ENCODE measurements at places on chromosomes 1 and 21.

- DNase-seq, result no peak
These were observed 68.3 kb upstream of the TARDBP start for GRCh38 chr1:10943991-10944730.

GRCh38 chr1:30605441-30605920, 117.9 kb downstream of the MATN1 start:
- no peak for DNase-seq

GRCh38 chr1:162145966-162146696, 76.6 kb downstream of the NOS1AP start:
- DNase-seq, result no peak

DNA sequence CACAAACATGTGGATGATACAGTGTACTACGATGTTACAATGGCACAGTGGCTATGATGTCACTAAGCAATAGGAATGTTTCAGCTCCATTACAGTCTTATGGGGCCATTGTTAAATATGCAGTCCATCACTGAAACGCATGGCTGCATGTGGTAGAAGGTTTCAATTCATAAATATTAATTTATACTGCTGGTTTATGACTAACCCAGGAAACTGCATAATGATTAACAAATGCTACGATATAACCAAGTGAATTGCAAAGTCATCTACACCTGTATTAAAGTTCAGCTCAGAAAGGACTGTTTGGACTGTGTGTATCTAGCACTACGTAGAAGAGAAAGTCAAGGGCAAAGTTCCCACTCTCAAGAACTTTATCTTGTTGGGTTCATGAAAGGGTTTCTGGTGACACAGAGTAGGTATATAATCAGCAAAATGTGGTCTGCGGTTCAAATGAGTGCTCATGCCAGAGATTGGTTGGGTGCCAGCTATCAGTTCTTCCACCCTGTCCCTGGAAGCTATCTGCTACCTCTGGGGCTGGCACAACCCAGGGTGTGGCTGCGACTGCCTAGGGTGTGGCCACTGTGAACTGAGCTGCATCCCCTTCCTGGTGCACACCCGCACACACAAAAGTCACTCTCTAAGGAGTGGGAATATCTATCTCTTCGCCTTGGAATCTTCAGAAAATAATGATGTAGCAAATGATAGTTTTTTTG, 14.8 kb downstream of the MGST3 start:
- no peak for DNase-seq

GRCh38 chr1:97904534-97904933, 16.3 kb downstream of the DPYD start:
- no peak for DNase-seq

DNA sequence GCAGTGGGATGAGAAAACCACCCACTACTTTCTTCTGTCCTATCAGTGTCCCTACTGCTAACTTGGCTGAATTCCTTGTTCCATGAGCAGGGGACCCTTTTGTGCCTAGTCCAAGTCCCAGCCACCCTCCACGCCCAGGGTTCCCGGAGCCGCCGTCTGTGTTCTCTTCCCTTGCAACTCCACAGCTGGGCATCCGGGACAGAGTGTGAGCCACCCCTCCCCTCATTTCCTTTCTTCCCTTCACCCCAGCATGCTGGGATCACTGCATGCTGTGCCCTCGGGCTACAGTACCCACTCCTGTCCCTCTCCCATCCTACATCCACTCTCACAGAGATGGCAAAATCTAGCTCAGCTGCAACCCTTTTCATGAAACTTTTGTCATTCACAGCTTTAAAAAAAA, 44.5 kb downstream of the PGBD5 start:
- DNase-seq, result no peak

DNA sequence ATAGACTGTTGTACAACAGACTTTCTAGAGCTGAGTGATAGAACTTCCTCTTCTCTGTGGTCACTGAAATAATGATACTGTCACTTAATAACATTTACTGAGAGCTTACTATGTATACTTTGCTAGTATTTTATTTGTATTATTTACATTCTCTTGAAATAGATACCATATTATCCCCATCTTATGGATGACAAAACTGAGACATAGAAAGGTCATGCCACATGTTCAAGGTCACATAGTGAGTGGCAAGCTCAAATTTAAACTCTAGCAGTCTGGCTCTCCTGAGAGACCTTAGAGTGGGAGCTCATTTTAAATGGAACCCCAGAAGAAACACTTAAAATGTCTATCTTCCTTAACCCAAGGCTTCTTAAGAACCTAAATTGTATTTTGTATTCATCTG, 266.6 kb upstream of the CAMK1G start:
- no peak for DNase-seq

DNA sequence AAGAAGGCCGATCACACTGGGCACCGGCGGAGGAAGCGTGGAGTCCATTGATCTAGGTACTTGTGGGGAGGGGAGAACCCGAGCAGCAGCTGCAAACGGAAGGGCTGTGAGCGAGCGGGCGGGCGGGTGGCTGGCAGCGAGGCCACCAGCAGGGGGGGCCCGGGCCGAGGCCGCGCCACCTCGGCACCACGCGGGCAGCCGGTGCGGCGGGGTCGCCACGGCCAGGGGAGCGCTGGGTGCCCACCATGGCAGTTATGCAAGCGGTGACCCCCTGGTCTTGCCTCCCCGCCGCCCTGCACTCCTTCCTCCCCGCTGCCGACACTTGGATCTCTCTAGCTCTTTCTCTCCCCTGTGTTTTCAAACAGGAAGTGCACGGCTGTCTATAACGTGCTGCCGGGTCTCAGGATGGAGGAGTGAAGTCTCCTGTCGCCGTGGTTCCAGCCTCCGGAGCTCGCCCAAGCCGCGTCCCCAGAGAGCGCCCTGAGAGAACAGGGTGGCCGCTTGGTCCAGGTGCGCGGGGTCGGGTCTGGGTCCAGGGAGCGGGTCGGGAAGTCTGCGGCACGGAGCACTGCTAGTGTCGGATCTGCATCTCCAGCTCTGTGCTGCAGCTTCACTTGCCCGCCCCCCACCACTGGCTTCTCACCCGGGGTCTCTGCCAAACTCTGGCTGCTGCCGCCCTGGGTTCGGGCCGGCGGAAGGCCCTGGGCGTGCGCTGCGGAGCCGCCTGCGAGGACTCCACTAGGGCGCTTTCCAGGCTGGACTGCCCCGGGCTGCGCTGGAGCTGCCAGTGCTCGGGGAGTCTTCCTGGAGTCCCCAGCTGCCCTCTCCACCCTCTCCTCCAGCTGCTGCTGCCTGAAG, 22.7 kb downstream of the LRRC8D start:
- DNase-seq, result peak; percentile 74

DNA sequence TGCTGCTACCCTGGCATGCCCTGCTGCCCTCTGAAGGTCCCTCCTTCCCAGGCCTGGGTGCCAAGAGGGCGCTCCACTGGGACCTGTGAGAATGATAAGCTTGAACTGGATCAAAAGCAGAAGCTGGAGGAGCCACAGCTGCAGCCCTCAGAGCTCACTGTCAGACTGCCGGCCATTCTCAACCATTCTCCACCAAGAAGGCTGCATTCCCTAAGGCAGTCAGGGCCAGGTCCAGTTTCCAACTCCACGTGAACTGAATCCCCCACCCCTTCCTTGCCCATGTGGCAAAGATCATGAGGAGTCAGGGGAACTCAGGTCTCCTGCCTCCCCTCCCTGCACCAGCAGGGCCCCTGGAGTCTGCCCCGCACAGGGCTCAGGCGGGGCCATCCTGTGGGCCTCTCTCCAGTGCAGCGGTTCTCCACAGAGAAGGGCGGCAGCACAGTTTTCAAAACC, 19.5 kb downstream of the SLC1A7 start:
- no peak for DNase-seq

GRCh38 chr1:223249854-223250631, 107.0 kb upstream of the TLR5 start:
- DNase-seq, result no peak

GRCh38 chr1:152585586-152585985, 5.3 kb upstream of the LCE3D start:
- no peak for DNase-seq

DNA sequence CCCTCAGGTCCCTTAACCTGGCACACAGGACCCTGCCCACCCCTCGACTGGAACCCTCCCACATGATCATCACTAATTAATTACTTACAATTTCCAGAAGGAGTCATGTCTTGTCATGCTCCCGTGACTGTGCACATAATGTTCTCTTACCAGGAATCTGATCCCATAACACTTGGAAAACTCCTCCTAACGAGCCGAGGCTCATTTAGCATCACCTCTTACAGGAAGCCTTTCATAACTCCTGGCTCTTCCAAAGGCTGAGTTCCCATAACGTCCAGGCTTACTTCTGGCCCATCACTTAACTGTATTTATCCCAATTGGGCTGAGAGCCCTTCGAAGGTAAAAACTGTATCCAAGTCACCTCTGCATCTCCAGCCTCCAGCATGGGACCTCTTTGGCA, 147.9 kb upstream of the JUN start:
- no peak for DNase-seq

DNA sequence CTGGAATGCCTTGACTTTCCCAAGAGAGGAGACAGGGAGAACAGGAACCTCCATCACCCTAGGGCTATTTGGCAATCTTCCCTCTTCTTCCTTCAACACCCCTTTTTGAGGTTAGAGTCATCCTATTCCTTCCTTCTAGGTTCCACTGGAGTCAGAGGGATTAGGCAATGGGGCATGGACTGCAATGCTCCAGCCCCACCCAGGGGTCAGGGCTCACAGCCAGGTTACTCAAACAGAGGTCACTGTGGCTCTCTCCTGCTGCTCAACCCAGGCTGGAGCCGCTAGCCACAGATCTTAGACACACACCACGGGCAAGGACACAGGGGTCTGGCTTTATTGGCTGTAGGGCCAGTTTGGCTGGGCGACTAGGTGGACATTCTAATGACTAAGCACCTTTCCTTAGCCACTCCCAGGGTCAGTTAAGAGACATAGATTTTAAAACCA, 145.5 kb upstream of the NRIP1 start:
- DNase-seq, result no peak

GRCh38 chr1:162018418-162018817, 5.3 kb downstream of the OLFML2B start:
- no peak for DNase-seq

GRCh38 chr1:230976825-230977747, 1.6 kb downstream of the TTC13 start:
- peak; percentile 36 for DNase-seq

GRCh38 chr1:227303662-227304061, 14.6 kb downstream of the CDC42BPA start:
- DNase-seq, result no peak

- no peak for DNase-seq
These were observed 1.7 kb downstream of the KHDC4 start for GRCh38 chr1:155932487-155932886.

DNA sequence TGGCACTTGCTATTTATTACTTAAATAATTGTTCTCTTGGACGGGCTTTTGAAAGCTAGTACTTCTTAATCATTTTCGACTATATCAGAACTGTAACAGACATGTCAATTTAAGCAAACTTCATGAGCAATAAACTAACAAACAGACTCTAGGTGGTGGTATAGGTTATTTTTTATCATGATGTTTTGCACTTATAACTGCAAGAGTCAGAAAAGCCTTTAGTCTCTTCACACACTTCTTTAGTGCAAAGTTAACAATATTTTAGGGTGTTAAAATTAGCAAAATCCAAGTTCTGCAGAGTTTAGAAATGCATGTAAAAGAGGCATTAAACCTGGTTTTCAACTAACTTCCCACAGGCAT, 2.2 kb downstream of the NRIP1 start:
- DNase-seq, result no peak

DNA sequence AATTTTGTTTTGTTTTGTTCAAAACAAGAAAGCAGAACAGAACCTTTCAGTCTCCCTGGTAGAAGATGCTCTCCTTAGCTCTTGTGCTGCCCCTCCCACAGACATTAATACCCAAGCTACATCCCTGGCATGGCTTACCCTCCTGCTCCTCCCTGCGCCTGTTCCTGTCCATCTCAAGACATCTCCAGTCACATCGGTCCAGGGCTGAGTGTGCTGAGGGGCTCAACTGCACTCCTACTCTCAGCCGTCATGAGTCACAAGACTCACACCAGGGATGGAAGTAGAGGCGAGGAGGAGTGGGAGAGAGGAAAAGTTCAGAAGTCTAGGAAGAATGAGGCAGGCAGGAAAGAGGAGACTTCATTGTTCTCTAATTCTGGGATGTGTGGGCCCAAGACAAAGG, 9.2 kb upstream of the TACSTD2 start:
- no peak for DNase-seq

- DNase-seq, result no peak
These were observed 61.5 kb upstream of the RGS2 start for GRCh38 chr1:192747301-192747700.

Measured in activated gamma-delta T cell treated with Interleukin-2 at 50 U/mL for 16 hours (primary cell).